Thoracic aorta (tissue), 2 donors: ENCODE measurements at places on chromosomes 1 and 21. TPM values are rescaled to one million over a fixed set of nuclear protein-coding genes. Genes with fewer than 3 reads are reported as not detected.

RGL1 gene
- total RNA-seq, result 27.6 TPM

SF3B4 gene
- total RNA-seq, result 14.5 TPM

TRIM67 gene
- not detected for total RNA-seq

ATP1A4 gene
- 0.68 TPM for total RNA-seq

DIO1 gene
- total RNA-seq, result not detected

PPCS gene
- total RNA-seq, result 46.0 TPM

AZIN2 gene
- 6.2 TPM for total RNA-seq

CNR2 gene
- not detected for total RNA-seq

RCC1 gene
- 6.2 TPM for total RNA-seq

FAM72C gene
- total RNA-seq, result not detected

DPT gene
- total RNA-seq, result 85.7 TPM

OR6N2 gene
- total RNA-seq, result not detected

CA6 gene
- total RNA-seq, result not detected

SPATA45 gene
- total RNA-seq, result not detected

MINDY1 gene
- total RNA-seq, result 28.3 TPM

SLC44A5 gene
- total RNA-seq, result 0.68 TPM

TMEM269 gene
- total RNA-seq, result 0.35 TPM

PALMD gene
- total RNA-seq, result 23.3 TPM

VWA5B1 gene
- not detected for total RNA-seq

CSF3R gene
- total RNA-seq, result 28.6 TPM

NUP210L gene
- total RNA-seq, result 0.41 TPM

PGLYRP3 gene
- total RNA-seq, result not detected

OR2L13 gene
- total RNA-seq, result not detected

ALX3 gene
- not detected for total RNA-seq

FMO2 gene
- total RNA-seq, result 375 TPM

GREM2 gene
- total RNA-seq, result 1.6 TPM
